ENCODE measurements at places on chromosomes 7 and 10.

DNA sequence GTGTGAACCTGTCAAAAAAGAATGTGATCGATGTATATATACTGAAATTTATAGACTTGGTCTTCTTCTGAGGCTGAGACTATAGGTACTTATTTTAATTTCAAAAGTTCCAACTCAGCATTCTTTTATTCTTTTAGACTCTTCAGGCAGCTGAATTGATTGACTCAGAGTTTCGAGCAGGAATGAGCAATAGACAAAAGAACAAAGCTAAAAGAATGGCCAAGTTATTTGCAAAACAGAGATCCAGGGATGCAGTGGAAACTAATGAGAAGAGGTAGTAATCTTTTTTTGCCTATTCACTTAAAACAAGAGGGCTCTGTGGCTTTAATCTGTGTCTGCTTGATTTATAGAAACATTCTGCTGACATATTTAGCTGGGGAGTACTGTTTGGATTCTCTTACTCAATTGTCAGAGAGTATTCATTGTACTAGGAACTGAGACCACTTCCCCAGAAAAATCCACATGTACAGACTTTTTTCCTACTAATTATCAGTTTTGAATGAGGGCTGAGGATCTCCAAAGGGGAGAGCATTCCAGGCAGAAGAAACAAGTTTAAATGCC is 30.1 kb downstream of the BTAF1 start:
- no peak for DNase-seq

DNA sequence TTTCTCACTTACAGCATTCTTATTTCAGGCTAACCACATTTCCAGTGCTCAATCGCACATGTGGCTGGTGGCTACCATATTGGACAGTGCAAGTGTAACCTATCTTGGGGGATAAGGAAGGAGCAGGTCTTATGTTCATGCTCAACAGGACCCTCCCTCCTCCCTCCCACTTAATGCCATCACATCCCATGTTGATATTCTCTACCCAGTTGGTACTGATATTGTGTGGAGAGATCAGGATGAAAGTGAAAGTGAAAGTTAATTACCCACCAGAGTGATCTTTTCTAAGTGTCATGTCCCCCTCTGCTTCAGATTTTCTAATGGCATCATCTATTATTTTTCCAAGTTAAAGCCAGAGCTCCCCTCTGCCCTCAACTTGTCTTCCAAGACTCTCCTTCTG is 91.6 kb downstream of the BMPER start:
- no peak for DNase-seq

DNA sequence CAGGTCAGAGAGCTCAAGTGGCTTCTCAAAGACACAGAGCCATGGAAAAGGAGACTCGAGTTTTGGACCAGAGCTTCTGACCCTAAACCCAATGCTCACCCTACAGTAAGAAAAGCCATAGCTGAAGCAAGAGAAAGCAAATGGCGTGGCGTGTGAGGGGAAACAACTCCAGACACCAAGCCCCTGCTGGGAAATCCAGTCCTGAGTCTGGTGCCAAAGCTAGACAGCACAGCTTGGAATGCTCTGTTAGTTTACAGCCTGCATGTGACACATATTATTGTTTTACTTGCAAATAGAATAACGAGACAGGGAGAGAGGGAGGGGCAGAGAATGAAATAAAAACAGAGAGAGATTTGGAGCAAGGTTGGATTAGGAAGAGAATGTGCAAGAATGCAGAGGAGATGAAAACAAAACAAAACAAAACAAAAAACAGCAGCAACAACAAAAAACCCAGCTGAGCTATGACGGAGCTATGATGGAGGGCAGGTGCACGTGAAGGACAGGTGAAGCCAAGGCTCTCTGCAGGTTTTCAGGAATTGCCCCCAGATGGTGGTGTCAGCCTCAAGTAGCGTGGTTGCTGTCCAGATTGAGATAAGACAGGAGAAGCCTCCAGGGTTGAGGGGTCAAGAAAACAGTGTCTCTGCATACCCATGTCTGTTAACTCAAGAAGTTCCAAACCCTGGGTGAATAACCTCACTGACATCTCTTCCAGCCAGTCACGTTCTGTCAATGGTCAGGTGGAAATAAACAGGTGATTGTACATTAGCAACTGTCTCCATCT is 69.7 kb upstream of the LRRC18 start:
- DNase-seq, result no peak

DNA sequence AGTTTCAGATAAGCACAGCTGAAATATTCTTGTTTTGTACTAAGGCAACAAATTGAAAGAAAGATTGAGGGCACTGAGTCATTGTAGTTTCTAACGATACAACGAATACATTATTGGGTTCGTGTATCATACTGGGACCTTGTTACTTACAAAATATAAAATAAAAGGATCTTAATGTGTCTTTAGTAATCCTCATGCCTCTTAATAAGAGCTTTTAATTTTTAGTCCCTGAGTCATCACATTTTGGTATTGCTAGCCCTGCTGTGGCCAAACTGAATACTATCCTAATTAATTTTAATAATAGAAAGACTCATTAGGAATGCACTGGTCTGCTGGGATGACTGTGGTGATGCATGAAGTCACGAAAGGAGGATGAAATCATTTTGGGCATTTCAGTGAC is 309.7 kb downstream of the EXOC4 start:
- no peak for DNase-seq

- peak; percentile 56 for DNase-seq
These were observed 102.8 kb downstream of the PIP4K2A start for GRCh38 chr10:22611425-22612115.

DNA sequence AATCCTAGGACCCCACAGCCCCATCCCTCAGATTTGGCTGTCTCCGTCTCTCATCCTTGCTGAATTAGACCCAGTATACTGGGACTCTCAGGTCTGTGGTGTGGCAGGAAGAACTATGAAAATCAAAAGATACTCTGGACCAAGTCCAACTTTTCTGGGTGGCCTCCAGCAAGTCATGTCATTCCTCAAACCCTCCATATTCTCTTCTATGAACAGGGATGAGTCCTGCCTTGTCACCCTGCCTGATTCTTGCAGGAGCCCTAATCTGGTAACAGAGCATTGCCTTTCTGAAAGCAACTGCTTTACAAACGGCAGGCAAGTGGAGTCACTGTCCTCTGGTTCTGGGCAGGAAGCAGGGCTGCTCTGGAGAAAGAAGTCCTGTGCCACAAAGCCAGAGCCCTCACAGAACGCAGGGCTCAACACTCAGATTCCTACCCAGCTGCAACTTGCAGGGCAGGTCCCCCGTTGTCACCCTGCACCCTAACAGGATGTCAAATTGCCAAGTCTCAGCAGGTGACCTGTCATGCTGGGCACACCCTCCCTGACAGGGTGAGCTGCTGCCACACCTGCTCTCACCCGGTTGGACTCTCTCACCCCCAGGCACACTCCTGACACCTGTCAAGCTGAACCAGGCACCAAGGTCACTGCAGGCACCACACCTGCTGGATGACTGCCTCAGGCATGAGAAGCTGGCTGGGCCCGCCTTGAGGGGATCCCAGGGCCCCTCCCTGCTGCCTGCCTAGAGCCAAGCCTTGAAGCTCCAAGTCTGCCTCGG is 227.7 kb downstream of the KCNMA1 start:
- no peak for DNase-seq

GRCh38 chr10:74249865-74250264 is 98.8 kb downstream of the ADK start:
- no peak for DNase-seq

Data from activated CD8-positive, alpha-beta memory T cell treated with anti-CD3 and anti-CD28 coated beads, Interleukin-2, amount 50 U/mL, for 4 hours (primary cell).